Esophagus muscularis mucosa (tissue), 4 donors: ENCODE measurements at places on chromosomes 16 and 17.

- no peak for DNase-seq
Observed at GRCh38 chr17:11026903-11027302, 189.0 kb upstream of the PIRT start.

DNA sequence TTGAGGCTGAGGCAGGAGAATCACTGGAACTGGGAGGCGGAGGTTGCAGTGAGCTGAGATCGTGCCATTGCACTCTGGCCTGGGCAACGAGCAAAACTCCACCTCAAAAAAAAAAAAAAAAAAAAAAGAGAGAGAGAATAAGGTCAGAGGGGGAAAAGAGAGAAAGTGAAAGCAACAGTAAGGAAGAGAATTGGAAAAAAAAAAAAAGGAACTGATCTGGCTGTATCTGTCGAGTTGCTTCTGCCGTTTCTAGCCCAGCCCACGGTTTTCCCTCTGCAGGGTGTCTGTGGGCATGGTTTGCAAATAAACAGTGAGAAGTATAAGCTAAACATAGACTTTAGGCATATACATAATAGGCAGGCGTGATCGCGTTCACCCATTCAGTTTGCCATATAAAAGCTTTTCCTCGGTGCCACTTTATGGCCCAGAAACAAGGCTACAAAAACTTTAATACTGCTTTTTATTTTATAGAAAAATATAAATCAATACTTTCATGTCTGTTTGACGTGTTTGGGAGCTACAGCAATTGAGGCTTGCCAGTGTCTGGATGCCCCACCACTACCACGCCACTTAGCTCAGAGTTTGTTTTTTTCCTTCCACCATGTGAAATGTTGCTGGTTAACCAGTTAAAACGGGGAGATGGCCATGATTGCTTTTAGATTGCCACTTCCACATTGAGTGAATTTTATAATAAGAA is 436.7 kb downstream of the MAF start:
- DNase-seq, result no peak

GRCh38 chr17:3887804-3888203 is 5.0 kb downstream of the CAMKK1 start:
- DNase-seq, result no peak

- DNase-seq, result no peak
Observed at GRCh38 chr16:57883953-57884654, 81.8 kb upstream of the KIFC3 start.

- no peak for DNase-seq
Observed at GRCh38 chr17:79114458-79115301, 40.1 kb downstream of the ENGASE start.
